ENCODE measurements at places on chromosomes 3 and 15. TPM values are rescaled to one million over a fixed set of nuclear protein-coding genes. Genes with fewer than 3 reads are reported as not detected.

- no peak for DNase-seq
These were observed 136.8 kb upstream of the THRB start for GRCh38 chr3:24631481-24631880.

DNA sequence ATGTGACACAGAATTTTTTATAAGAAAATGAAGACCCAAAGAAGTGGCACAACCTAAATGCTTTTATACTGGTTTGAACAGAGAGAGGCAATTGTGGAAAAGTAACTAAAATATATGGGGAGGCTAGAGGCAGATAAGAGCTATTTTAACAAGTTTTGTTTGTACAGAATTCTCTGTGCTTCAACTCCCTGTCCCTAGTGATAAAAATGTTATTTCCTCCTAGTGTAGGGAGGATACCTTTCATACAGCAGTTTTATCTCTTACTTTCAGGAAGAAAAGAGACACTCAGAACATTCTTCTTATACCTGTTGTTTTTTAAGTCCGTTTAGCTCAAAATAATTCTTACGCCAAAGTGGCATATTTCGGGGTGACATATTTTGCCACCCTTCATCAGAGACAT is 21.2 kb upstream of the ZNF639 start:
- DNase-seq, result no peak

GRCh38 chr3:52879581-52879980 is 17.8 kb downstream of the STIMATE start:
- no peak for DNase-seq

DNA sequence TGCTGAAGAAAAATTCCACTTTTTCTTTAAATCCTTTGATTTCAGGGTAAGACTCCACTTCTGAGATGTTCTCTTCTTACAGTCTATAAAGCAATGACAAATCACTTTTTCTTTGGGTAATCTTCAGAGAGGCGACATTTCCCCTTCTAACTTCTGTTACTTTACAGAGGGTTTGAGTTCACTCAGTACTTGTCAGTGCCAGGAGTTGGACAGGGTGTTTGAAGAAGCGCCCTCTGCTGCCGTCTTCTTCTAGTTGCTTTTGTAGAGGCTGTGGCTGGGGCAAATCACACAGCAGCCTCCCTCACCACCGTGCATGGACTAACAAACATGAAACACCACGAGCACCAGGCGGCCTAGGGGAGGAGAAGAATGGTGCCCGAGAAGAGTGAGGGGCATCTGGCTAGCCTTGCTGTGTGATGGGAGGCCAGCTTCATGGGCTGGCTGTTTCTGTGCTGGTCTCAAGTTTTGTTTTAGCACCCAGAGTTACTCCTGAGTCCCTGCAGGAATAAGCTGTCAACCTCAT is at the start of gene CD80:
Gene CD80, minus strand, starts transcription at position 174 of the 523 bp plus-strand sequence. CDS start 1,886 bp downstream, outside the sequence.
- DNase-seq, result peak; percentile 74

DNA sequence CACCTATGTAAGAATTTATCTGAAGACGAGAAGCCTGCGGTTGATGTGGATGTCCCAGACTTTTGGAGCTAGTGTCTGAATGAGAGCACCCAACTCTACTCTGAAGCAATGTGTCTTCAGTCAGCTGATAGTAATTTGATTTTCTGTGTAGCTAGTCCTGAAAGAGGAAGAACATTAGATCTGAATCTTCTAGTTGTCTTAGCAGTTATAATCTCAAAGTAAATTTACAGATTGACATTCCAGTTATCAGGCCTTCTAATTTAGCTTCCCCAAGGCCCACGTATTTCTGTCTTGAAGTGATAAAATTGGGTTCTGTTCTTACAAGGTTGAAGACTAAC is 1.5 kb downstream of the TCAIM start:
- DNase-seq, result no peak

DNA sequence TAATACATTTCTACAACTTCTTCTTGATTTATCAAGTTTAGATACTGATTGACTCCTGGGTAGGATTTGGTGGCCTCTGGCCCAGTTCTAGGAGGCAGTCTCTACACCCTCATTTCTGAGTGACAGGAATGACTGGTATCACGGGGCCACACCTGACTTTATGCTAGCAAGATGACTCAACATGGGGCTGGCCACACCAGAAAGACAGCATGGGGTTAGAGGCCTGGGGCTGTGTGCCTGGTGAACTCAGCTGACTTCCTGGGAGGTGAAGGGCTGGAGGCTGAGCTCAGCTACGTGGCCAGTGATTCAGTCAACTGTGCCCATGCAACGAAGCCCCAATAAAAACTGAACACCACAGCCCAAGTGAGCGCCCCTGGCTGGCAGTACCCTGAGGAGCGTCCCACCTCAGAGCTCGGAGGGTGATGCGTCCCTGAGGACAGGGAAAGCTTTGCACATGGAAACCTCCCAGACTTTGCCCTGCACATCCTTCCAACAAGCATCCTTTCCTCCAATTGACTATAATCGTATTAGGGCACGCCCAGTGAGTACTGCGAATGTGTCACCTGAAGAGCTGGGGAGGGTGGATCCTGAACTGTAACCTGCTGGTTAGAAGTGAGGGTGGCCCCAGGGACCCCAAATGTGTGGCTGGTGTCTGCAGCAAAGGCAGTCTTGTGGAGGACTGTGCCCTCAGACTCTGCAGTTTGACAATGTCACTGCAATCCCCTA is 57.2 kb downstream of the NIPA2 start:
- DNase-seq, result peak; percentile 89

The BLOC1S6 gene
- total RNA-seq, result 68.8 TPM

The GPR62 gene
- not detected for total RNA-seq

The P2RY13 gene
- total RNA-seq, result not detected
